DMS153 (cell line): ENCODE measurements at places on chromosomes 13 and 19.

DNA sequence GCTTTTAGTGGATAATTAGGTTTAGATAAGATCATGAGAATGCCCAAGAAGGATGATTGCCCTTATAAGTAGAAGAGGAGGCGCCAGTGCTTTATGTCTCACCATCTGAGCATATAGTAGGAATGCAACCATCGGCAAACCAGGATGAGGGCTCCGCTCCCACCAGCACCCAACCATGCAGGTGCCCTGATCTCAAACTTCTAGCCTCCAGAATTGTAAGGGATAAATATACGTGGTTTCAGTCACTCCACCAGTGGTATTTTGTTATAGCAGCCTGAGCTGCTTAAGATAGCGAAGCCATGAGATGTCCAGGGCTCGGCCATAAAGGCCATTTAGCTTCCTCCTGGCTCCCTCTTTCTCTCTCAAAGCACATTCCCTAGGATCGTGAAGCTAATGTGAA is 413.9 kb downstream of the MZT1 start:
- DNase-seq: no peak

- DNase-seq: no peak
Measured at GRCh38 chr13:45870232-45870631, 18.7 kb upstream of the SIAH3 start.

- no peak for DNase-seq
Measured at GRCh38 chr13:110984381-110984780, 69.5 kb upstream of the ANKRD10 start.

DNA sequence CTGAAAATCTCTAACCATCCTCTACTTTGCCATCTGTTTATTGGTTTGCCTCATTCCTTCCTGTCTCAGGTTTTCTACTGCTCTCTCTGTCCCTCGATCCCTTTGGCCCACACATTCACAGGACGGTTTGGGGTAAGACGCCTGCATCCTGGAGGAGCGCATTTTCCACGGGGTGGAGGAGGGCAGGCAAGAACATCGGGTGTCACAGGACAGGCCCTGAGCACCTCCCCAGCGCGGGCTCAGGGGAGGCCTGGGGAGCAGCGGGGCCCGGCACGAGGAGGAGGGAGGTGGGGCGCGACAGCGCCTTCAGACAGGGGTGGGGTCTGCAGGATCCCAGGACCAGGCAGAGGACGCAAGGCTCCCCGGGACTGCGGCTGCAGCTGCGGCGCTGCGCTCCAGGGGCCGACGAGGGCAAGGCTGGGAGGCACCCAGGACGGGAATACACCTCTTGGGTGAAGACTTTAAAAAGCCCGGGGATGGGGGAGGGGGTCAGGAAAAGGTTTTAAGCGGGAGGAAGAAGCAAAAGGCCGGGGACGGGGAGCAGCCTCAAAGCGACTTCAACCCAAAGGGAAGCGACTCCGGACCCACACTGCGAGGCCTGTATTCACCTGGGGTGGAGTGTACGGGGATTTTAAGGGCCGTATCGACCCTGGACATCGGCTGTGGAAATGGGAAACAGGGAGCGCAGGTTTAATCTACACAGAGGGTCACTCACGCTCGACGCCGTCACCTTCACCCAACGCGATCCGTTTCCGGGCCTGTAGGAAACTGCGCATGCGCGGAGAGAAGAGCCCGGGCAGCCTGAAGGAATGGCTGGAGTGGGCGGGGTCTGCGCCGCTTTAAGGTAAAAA is at the start of gene ZNF415:
Gene ZNF415 (minus strand): TSS at position 770 of the 851 bp plus-strand sequence. CDS start 10,234 bp downstream, outside the sequence.
- no peak for DNase-seq

DNA sequence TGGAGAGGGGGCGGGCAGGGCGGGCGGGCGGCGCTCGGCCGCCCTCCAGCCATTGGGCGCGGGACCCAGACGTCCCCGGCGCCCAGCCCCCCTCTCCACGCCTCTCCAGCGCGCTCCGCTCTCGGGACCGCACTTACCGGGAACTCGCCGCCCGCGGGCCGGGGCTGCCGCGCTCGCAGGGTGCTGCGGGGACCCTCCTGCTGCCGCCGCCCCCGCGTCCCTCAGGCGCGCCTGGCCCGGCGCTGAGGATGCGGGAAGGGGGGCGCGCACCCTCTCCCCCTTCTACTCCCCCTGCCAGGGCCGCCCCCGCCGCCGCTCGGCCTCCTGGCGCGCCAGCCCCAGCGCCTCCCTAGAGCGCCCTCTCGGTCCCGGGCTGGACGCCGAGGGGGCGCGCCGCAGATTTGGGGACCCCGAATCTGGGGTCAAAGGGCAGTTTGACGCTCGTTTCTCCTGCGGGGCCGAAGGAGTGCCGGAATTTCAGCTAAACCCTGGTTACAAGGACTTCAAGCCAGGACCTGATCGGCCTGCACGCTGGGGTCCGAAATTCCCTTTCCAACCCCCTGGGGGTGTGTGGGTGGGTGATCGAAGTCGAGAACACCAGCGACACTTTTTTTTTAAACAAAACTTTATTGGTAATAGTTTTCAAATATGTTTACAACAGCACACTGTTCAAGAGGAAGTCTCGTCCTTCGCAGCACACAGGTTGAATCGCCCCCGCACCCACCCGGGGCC is 696 bp upstream of the SAMD1 start:
- peak; percentile 29 for DNase-seq

GRCh38 chr19:45816236-45817009 is 1.3 kb upstream of the RSPH6A start:
- no peak for DNase-seq

DNA sequence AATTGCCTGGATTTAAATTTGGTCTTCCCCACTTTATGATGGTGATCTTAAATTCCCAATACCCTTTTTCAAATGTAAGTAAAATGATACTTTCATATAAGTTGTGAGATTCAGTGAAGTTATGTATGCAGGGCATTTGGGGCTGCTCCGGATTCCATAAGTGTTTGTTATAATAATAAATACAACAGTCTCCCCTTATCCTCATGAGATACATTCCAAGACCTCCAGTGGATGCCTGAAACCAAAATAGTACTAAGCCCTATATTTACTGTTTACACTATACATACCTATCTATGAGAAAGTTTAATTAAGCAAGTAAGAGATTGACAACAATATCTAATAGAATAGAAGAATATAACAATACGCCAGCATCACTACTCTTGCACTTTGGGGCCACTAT is 2237.8 kb downstream of the PCDH9 start:
- DNase-seq: no peak

- DNase-seq: no peak
Measured at GRCh38 chr13:23730251-23730650, 158.9 kb downstream of the MIPEP start.

DNA sequence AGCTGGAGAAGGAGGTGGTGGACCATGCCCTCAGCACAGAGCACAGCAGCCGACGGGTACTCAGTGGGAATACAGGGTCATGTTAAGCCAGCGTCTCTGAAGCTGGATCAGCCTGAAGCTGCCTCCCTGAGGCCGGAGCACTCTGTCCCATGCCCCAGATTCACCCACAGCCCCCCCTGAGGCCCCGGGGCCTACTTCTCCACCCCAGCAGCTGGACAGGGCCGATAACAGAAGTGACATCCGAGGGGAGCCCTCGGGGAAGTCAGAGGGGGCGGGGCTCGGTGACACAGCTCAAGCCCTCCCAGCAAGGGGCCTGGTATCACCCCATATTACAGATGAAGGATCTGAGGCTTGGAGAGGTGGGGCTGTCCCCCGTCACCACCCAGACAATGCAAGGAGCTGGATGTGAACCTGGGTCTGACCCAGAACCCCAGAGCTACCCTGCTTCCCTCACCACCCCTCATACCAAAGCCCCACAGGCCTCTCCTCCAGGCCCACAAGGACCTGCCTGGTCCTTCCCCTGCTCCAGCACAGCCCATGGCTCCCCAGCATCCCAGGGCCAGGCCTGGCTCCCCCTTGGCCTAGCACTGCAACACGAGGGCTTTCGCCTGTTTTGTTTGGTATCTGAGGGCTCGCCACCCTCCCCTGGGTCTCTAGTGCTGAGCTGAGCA is 5.7 kb downstream of the R3HDM4 start:
- DNase-seq: no peak

GRCh38 chr13:38365661-38366060 is 16.0 kb downstream of the UFM1 start:
- no peak for DNase-seq

DNA sequence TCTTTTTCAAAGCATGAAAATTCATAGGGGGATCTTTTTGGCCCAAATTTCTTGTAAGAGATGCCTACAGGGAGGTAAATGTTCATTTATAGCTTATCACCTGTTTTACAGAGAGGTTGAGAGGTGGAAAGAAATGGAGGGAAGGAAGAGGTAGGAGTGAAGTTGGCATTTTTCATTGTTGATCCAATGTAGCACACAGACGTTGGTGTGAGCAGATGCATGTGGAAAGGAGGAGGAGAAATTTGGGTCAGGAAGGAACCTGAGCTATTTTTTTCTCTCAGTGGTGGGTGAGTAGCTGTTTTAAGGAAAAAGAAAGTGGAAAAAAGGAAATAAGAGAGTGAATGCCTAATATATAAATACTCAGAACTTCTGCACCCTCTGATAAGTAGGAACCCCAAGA is 9.9 kb upstream of the SMIM17 start:
- DNase-seq: no peak
